ENCODE measurements at places on chromosomes 1 and 21. TPM values are rescaled to one million over a fixed set of nuclear protein-coding genes. Genes with fewer than 3 reads are reported as not detected.

DNA sequence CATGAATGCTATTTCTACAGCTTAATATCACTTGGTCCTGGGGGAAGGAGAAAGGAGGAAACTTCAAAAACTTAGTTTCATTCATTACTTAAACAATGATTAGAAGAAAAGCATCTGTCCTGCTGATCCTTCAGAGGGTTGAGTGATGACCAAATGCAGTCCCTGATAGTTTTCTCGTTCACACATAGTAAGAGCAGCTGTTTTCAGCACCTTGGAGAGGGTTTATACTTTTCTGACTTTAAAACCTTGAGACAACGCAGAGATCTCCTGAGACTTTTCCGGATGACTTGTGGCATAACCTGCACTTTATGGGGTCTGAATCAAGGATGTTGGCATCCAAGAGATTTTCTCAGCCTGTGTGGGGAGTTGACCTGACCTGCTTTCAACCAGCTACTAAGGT, 94.0 kb upstream of the KCND3 start:
- no peaks in the 10 kb centered on the region for H3K36me3 ChIP-seq
- no peak for DNase-seq
- H3K4me1 ChIP-seq, result no peaks in the 10 kb centered on the region
- no peak overlapping the region for H3K4me3 ChIP-seq
- no peaks in the 10 kb centered on the region for H3K27me3 ChIP-seq

GRCh38 chr1:87497380-87498203, 168.9 kb downstream of the LMO4 start:
- H3K4me3 ChIP-seq, result no peak overlapping the region
- no peaks in the 10 kb centered on the region for H3K4me1 ChIP-seq
- H3K27ac ChIP-seq, result no peak overlapping the region
- DNase-seq, result no peak
- H3K36me3 ChIP-seq, result no peaks in the 10 kb centered on the region

DNA sequence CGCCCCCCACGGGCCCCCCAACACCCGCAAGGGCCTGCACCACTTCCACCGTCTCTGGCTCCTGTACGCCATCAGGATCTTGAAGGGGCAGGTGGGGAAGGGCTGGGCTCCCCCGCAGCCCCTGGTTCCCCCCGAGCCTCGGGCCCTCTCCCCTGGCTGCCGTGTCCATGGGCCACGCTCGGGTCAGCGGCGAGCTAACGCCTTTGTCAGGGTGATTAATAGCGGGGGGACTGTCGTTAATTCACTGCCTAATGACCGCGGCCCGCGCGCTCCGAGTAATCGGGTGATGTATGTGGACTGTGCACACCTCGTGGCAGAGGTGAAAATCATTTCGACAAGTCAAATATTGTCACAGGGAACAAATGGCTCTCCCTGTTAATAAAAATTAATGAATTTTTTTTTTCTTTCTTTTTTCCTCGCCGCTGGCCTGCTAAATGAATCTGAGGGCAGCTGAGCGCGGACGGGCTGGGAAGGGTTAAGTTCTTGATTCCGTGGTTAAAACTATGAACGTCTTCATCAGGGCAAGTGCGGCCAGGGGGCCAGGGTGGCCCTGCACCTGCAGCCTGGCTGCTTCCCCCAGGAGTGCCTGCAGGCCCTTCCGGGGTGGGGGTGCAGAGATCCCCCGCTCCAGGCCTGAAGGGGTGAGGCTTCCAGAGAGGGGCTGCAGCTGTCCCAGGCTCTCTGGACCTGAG, 100.8 kb downstream of the PRDM16 start:
- no peaks in the 10 kb centered on the region for H3K4me1 ChIP-seq
- DNase-seq, result no peak
- no peaks in the 10 kb centered on the region for H3K27me3 ChIP-seq
- no peak overlapping the region for H3K27ac ChIP-seq
- H3K4me3 ChIP-seq, result no peak overlapping the region

The SCYL3 gene
- 23.5 TPM for total RNA-seq

GRCh38 chr1:155261493-155261851, 688 bp downstream of the SCAMP3 start:
- H3K27me3 ChIP-seq, result no peaks in the 10 kb centered on the region
- peak overlapping the region; percentile 86 for H3K27ac ChIP-seq
- no peak for DNase-seq
- H3K36me3 ChIP-seq, result peaks cover 47% of the 10 kb centered on the region

- H3K36me3 ChIP-seq, result no peaks in the 10 kb centered on the region
- no peak overlapping the region for H3K4me3 ChIP-seq
- no peaks in the 10 kb centered on the region for H3K27me3 ChIP-seq
- no peak overlapping the region for H3K27ac ChIP-seq
- peaks cover 24% of the 10 kb centered on the region for H3K4me1 ChIP-seq
- peak; percentile 66 for DNase-seq
Observed at GRCh38 chr1:66182551-66183178, 351.3 kb upstream of the SGIP1 start.

The TMCO2 gene
- total RNA-seq, result 0.47 TPM

The CTSS gene
- total RNA-seq, result 119 TPM

DNA sequence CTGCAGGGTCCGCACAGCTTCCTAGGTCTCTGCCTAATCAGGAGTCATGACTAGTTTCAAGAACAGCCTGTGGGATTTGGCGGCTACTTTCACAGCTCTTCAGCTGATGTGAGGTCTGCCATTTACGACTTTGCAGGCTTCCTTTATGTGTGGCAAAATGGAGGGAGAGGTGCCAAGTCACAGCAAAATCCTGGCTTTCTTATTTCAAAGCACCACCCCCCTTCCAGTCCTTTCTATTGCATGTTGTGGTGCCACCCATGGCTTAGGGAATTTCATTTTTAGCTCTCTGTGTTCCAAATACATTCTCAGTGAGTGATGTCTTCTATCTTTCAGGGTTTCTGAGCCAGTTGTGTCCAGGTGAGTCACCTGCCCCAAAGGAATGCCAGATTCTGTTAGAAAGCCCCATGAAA, 75.1 kb upstream of the WLS start:
- no peak overlapping the region for H3K27ac ChIP-seq
- DNase-seq, result no peak
- H3K4me1 ChIP-seq, result no peaks in the 10 kb centered on the region
- H3K36me3 ChIP-seq, result no peaks in the 10 kb centered on the region
- no peak overlapping the region for H3K4me3 ChIP-seq

The SPSB1 gene
- 3.3 TPM for total RNA-seq

DNA sequence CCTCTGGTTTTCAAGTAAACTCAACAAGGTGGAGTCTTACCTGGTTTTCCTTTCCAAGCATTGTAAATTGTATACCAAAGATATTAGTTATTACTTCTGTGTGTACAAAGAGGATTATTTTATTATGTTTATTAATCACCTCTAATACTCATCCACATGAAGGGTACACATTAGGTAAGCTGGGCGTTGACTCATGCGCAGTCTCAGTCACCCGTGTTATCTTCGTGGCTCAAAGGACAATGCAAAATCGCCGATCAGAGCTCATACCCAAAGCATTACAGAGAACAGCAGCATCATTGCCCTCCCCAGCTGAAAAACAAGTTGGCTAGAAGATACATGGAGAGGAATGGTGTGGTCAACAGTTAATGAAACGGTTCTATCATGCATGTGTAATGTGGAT, 148.7 kb downstream of the NR5A2 start:
- H3K4me1 ChIP-seq, result no peaks in the 10 kb centered on the region
- no peak overlapping the region for H3K4me3 ChIP-seq
- H3K36me3 ChIP-seq, result no peaks in the 10 kb centered on the region

The KCNA3 gene
- total RNA-seq, result 124 TPM

- H3K27ac ChIP-seq, result no peak overlapping the region
- no peak for DNase-seq
- no peak overlapping the region for H3K4me3 ChIP-seq
- no peaks in the 10 kb centered on the region for H3K36me3 ChIP-seq
Observed at GRCh38 chr1:114224196-114224907, 70.7 kb upstream of the SYT6 start.

DNA sequence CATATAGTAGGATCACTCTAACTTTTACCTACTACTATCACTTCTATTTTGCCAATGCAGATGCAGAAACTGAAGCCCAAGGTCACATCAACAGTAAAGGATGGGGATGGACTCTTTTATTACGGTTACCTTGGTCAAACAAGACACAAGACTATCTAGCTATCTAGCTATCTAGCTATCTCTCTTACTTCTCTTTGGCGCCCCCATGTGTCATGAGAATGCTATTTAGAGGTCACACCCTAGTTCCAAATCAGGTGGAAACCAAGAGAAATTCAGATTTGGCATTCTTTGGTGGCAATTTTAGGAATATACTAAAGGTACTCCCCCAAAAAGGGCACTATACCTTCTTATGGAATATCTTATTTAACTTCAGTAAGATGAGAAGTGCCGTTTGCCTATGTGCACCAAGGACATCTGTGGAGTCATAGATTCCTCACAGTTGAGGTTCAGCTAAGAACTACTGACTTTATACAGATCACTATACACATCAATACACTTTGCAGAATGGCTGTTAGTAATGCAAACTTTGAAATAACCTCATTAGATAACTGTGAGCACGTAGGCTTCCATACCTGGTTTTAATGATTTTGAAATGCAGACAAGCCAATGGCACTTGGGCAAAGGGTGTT, 6.7 kb downstream of the ZNF648 start:
- no peaks in the 10 kb centered on the region for H3K4me1 ChIP-seq
- peak; percentile 49 for DNase-seq
- H3K36me3 ChIP-seq, result no peaks in the 10 kb centered on the region
- no peak overlapping the region for H3K27ac ChIP-seq
- H3K4me3 ChIP-seq, result no peak overlapping the region

GRCh38 chr1:63403386-63403785, 36.0 kb downstream of the ALG6 start:
- DNase-seq, result no peak
- H3K4me1 ChIP-seq, result no peaks in the 10 kb centered on the region
- no peaks in the 10 kb centered on the region for H3K27me3 ChIP-seq
- H3K4me3 ChIP-seq, result no peak overlapping the region
- peaks cover 16% of the 10 kb centered on the region for H3K36me3 ChIP-seq

GRCh38 chr1:160216301-160216700, 11.1 kb downstream of the PEA15 start:
- no peak overlapping the region for H3K4me3 ChIP-seq
- H3K27me3 ChIP-seq, result no peaks in the 10 kb centered on the region
- DNase-seq, result no peak
- H3K36me3 ChIP-seq, result peaks cover 79% of the 10 kb centered on the region

- no peaks in the 10 kb centered on the region for H3K36me3 ChIP-seq
- DNase-seq, result no peak
- H3K27me3 ChIP-seq, result no peaks in the 10 kb centered on the region
- no peak overlapping the region for H3K4me3 ChIP-seq
- no peak overlapping the region for H3K27ac ChIP-seq
- no peaks in the 10 kb centered on the region for H3K4me1 ChIP-seq
Observed at GRCh38 chr21:41570791-41571355, 62.9 kb upstream of the TMPRSS2 start.

GRCh38 chr1:90995311-90995894, 26.4 kb downstream of the ZNF644 start:
- H3K27ac ChIP-seq, result no peak overlapping the region
- H3K4me3 ChIP-seq, result no peak overlapping the region
- H3K27me3 ChIP-seq, result no peaks in the 10 kb centered on the region

DNA sequence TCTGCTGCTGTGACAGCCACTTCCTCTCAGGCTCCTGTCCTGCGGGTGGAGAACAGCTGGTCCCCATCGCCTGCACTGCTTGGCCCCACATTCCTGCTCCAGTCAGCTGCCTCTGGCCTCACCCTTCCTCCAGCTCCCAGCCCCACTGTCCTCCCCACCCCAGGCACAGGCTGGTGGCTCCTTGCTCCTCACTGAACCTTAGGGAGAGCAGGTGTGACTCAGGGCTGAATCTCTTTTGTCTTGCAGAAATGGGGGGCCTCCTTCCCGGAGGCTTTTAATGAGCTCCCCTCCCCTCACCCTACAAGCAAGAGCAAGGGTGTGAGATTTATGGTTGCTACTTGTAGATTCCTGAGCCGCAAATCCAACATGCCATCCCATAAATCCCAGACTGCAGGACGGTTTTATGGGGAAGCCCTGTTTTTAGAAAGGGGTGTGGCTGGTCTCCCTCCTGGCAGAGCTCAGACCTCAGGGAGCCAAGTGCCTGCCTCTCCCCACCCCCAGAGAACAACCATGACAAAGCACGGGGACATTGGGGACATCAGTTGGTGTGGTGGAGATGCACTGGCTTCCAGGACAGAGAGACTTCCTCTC, 15.2 kb downstream of the CDK18 start:
- no peaks in the 10 kb centered on the region for H3K4me1 ChIP-seq
- DNase-seq, result no peak
- H3K27me3 ChIP-seq, result no peaks in the 10 kb centered on the region
- H3K4me3 ChIP-seq, result no peak overlapping the region

DNA sequence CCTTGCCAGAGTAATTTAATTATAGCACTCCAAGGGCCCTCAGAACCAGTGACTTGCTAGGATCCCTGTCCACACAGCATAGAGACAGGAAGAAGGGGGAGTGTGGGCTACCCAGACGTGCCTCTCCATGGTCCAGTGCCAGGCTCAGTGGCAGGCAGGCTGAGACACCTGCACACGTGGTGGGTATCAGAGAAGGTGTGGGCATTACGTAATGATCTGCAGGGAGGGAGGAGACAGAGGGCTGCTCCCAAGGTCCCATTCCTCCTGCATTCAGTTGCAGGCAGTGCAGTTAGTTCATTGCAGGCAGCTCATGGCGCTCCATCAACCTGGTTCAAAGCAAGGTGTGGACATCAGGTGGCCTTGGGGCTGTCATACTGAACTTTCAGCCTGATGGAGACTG, 49.9 kb downstream of the C8B start:
- no peaks in the 10 kb centered on the region for H3K4me1 ChIP-seq
- no peak for DNase-seq
- H3K36me3 ChIP-seq, result no peaks in the 10 kb centered on the region
- H3K4me3 ChIP-seq, result no peak overlapping the region

GRCh38 chr1:82517586-82517985, 716.9 kb downstream of the ADGRL2 start:
- no peak overlapping the region for H3K27ac ChIP-seq
- H3K36me3 ChIP-seq, result no peaks in the 10 kb centered on the region
- H3K4me1 ChIP-seq, result no peaks in the 10 kb centered on the region

DNA sequence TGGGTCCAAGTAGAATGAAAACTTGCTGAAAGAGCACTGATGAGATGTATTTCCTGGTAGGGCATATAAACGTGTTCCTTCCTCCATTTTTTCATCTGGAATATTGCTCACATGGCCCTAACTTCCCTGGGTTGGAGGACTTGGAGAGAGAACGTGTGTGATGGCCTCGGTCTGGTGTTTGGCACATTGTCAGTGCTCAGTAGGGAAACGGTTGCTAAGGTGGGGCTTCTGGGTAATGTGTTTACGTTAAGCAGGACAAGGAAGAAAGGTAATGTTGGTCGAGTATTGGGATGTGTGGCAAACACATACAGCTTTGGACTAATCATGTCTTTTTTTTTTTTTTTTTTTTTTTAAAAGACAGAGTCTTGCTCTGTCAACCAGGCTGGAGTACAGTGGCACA, 6.2 kb downstream of the TTF2 start:
- no peaks in the 10 kb centered on the region for H3K27me3 ChIP-seq
- peaks cover 18% of the 10 kb centered on the region for H3K4me1 ChIP-seq
- DNase-seq, result no peak

DNA sequence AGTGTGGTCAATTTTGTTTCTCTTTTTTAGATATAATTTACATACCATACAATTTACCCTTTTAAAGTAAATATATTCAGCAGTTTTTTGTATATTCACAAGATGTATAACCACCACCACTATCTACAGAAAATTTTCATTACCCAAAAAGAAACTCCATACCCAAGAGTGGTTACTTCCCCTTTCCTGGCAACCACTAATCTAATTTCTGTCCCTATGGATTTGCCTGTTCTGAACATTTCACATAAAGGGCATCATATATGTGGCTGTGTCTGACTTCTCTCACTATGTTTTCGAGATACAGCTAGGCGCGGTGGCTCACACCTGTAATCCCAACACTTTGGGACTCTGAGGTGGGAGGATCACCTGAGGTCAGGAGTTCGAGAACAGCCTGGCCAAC, 13.6 kb downstream of the PACC1 start:
- no peaks in the 10 kb centered on the region for H3K27me3 ChIP-seq
- H3K4me1 ChIP-seq, result no peaks in the 10 kb centered on the region
- DNase-seq, result no peak
- no peak overlapping the region for H3K27ac ChIP-seq
- H3K36me3 ChIP-seq, result peaks cover 5% of the 10 kb centered on the region

The SIK1 gene
- not detected for total RNA-seq
